ENCODE measurements at places on chromosomes 3 and 15.

DNA sequence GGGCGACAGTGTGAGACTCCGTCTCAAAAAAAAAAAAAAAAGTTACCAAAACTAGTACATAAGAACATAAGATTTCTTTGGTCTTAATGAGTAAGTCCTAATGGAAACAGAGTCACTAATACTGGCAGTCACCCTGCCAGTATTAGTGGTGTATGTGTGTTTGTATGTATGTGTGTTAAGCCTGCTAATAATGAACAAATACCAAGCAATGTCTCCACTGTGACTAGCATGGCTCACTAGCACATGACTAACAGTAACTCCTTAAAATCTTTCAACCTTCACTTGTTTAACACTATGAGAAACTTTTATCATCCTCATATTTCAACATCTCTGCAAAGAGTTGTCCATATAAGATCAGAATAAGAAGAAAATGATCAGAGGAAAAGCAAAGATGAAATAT is 231.0 kb upstream of the ATP11B start:
- DNase-seq, result no peak

DNA sequence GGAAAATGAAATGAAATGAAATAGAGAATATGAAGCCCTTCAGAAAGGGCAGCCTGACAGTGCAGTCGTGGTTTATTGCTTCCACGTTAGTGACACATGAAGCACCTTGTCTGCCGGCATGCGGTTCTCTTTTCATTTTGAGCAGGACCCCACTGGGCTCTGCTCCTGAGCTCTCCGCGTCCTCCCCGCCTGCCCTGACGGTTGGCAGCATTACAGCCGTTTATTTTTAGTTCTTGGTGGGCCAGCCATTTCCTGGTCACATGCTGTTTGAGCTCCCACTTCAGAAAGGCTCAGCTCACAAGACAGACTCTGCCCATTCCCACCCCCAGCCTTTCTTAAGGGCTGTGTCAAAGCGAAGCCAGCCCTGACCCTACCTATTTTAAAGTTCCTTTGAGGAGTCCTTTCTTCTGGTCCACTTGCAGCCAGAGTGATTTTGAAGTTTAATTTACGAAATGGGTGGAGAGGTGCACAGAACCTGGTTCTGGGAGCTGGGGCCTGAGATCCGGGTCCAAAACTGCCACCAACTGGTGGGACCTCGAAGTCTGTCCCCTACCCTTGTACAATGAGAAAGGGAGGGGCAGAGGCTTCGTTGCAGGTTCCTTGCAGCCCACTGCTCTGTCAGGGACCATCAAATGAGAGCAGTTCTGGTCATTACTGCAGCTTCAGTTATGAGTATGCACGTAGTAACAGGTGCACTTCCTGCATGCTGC is 60.1 kb downstream of the MGLL start:
- no peak for DNase-seq

DNA sequence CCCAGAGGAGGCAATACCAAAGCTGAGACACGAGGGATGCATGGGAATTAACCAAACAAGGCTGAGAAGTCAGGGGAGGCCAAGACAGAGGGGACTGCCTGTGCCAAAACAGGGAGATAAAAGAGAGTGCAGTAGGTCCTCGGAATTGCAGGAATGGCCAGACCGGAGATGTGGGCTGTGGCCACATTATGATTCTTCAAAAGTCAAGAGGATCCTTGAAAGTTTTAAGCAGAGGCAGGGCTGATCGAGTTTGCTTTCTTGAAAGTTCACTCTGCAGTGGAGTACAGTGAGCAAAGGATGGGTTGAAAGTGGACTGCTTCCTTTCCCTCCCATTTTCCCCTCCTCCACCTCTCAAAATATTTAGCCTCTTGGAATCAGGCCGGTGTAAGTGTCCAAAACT is 73.9 kb upstream of the ADAMTS9 start:
- DNase-seq, result no peak

GRCh38 chr3:12807601-12808359 is 11.3 kb downstream of the CAND2 start:
- no peak for DNase-seq

GRCh38 chr3:102356506-102356905 is 78.3 kb upstream of the ZPLD1 start:
- no peak for DNase-seq

- DNase-seq, result no peak
These were observed 21.3 kb upstream of the SCAANT1 start for GRCh38 chr3:63933459-63933858.

DNA sequence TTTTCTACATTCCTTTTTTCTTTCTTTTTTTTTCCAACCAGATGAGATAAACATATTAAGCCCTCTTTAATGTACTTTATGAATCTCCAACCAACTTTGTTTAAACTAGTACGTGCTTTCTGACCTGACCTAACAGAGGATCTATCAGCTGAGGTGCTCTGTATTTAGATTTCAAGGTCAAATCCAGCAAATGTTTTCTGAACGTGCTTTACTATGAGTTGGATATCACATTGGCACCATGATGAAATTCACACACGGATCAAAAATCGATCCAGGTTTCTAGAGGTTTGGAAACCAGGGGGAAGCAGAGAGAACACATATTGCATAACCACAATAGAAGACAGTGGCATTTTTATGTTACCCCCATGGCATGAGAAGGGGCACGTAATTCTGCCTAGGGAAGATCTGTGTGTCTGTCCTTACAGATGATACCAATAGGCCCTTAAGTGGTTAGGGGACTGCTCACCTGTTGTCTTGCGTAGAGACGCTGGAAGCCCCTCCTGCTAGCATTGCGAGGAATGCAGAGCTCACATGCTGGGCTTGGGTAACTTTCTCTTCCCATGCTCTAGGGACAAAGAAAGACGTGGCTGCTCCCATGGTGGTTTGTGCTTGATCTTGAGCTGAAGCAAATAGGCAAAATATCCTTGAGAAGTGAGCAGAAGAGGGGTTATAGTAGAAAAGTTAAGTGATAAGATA is 59.3 kb upstream of the ABHD10 start:
- DNase-seq, result no peak

GRCh38 chr15:75199357-75199940 is 2.2 kb upstream of the C15orf39 start:
- no peak for DNase-seq

GRCh38 chr3:142817356-142817755 is 71.5 kb downstream of the PCOLCE2 start:
- DNase-seq, result no peak

- no peak for DNase-seq
These were observed 215.7 kb downstream of the STT3B start for GRCh38 chr3:31748281-31748932.

DNA sequence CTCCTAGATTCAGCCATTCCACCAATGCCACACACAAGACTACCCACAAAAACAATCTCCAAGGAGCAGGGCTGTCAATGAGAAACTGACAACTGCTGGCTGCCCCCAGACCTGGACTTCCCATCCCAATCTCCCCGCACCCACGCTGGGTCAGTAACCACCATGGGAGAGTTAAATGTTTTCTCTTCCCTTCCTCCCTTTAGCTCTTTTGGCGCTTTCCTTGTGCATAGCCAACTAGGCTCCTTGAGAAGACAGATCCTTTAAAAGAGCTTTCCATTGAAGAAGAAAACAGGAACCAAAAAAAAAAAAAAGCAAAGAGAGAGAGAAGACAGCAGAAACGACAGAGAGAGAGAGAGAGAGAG is 8.3 kb downstream of the BCL6 start:
- no peak for DNase-seq

GRCh38 chr3:118533676-118534075 is 501.0 kb downstream of the IGSF11 start:
- no peak for DNase-seq

DNA sequence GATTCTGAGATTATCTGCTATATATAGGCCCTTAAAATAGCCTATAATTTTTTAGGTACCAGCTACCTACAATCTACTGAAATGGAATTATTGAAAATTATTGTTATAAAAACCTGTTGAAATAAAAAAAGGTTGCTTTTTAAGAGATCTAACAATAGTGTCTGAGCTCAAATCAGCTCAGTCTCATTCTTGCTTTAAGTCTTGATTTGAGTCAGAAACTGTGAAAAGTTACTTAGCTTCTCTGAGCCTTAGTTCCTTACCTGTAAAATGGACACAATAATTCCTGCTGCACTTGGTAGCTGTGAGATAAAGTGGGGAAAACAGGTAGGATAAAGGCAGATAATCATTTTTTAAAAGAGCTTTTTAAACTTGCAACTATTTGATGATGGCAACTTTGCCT is 118.8 kb upstream of the UBE2E2 start:
- no peak for DNase-seq

- no peak for DNase-seq
These were observed 299.2 kb upstream of the THRB start for GRCh38 chr3:24793896-24794295.

GRCh38 chr3:1531981-1532380 is 439.2 kb downstream of the CNTN6 start:
- DNase-seq, result no peak

DNA sequence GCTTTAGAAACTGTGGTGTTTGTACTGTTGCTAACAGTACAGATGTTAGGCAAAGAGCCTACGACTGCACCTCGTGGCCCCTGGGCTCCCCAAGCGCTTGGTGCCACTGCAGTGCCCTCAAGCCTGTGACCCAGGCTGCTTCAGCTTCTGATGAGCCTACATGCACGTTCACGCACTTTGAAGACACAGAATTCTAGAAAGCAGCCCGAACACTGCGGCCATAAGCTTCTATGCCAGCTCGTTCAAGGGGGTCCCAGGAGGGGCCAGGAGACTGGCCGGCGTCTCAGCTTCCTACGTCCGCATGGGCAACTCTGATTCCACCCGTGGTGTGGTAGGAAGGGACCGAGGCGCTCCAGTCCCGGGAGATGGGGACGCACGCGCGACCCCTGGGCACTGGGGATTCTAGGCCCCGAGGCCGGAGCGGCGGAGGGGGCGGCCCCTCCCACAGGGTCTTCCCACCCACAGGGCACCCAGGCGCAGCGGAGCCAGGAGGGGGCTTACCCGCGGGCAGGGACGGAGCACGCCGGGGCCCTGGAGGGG is 653 bp downstream of the MYO5C start:
- DNase-seq, result no peak

DNA sequence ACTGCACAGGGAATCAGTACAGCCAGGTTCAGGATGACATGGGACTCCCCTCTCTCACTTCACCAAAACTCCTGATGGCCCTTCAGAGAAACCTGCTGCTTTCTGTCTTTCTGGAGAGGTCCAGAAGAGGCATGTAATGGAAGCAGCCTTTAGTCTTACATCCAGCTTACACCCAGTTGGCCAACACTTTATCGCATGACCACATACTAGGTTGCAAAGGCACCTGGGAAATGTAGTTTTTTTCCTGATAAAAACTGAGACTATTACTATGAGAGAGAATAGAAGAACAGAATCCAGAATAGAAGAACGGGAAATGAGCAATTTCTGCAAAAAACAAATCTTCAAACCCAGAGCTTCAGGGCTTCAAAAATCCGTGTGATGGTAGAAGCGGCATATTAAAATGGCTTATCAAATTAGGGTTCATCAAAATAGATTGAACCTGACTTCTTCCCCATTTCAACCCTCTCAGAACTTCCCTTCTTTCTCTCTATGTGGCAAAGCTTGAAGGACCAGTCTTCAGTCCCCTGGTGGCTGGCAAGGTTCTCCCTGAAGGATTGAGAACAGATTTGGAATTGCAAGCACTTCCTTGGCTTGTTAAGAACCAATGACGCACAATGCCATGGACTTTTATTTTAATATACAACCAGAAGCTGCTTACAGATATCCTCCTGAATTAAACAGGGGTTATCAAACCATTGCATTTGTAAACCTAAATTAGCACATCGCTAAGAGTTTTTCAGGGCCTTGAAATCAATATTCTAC is 34.4 kb downstream of the CORO2B start:
- DNase-seq, result no peak

DNA sequence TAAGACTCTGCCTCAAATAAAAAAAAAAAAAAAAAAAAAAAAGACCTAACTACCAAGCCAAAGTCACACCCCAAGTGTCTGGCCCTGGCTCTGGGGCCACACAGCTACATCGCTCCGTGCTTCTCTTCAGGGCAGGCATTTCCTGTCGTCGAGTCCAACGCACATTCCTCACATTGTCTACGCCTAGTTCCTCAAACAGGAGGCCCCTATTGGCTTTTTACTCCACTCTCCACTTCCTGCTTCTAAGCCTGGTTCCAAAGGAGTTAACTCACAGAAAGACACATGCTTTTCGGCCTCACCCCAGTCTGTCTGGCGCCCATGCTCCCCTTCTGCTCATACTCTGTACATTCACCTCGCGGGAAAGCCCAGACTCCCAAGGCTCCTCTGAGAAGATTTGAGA is 28.8 kb downstream of the KNG1 start:
- DNase-seq, result no peak

- no peak for DNase-seq
These were observed 60.7 kb downstream of the ZDHHC19 start for GRCh38 chr3:196150481-196150880.

GRCh38 chr15:39885099-39885777 is 34.8 kb downstream of the GPR176 start:
- DNase-seq, result no peak

GRCh38 chr15:37929238-37929637 is 5.2 kb upstream of the TMCO5A start:
- no peak for DNase-seq

DNA sequence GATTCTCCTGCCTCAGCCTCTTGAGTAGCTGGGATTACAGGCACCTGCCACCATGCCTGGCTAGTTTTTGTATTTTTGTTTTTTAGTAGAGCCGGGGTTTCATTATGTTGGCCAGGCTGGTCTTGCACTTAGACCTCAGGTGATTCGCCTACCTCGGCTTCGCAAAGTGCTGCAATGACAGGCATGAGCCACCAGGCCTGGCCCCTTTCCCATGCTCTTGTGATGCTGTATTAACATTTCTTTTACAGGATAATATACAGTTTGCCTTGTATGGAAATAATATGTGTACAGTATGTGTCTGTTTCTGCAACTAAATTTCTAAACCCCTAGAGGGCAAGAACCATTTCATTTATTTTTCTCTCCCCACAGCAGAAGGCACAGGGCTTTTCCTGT is 37.8 kb downstream of the SCG5 start:
- no peak for DNase-seq

GRCh38 chr3:47379411-47379899 is 1.4 kb upstream of the PTPN23 start:
- DNase-seq, result no peak

- DNase-seq, result no peak
These were observed 84.9 kb downstream of the TBC1D2B start for GRCh38 chr15:77992356-77993222.

DNA sequence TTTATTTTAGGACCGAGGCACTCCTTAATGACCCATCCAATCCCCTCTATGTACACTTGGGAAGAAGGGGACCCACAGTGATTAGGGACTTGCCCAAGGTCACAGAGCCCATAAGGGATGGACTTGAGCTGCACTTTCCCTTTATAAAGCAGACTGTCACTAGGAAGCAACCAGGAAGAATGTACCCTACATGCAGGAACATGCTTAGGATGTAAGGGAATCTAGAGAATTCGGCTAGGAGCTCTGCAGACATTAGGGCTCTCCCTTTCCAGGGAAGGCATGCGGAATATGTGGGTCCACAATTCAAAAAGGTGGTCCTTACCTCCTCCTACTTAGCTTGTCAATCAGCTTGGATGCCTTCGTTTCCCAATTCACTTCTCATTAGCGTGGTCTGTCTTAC is 78.7 kb downstream of the TMEM266 start:
- DNase-seq, result no peak
